Dermis lymphatic vessel endothelial cell (primary cell): ENCODE measurements at places on chromosomes 1 and 21. TPM values are rescaled to one million over a fixed set of nuclear protein-coding genes. Genes with fewer than 3 reads are reported as not detected.

The PTPN7 gene
- not detected in 2 replicates for total RNA-seq

The PADI2 gene
- total RNA-seq = under 0.01 and 0.33 TPM in 2 replicates

The OR2L8 gene
- total RNA-seq = not detected in 2 replicates

The KMO gene
- total RNA-seq = not detected in 2 replicates
